D721Med (cell line): ENCODE measurements at places on chromosomes 3 and 15.

DNA sequence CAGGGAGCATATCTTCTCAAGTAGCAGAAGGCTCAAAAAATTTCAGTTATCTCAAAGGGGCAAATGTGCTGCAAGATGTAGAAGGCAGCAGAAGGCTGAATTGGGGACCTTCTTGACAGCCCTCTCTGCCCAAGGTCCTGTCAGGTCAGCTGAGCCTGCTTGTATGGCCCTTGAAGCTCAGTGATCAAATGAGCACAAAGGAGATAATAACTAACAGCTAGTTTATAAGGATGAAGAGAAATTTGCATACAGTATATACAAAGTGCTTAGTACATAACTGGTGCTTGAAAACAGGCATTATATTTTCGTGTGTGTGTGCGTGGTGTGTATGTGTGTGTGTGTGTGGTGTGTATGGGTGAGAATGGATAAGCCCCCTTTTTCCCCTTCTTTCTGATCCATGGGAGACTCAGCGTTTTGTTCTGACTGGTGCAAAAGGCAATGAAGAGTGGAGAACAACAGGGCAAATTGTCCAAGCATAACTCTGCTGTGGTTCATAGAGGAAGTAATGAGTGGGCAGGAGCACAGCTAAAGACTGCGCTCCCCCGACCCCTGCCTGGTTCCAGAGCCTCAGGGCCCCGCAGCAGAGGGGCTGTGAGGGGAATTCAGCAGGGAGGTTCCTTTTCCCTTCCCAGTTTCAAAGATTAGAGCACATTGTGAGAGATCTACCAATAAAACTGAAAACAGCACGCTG lies 356.8 kb upstream of the NR2F2 start:
- DNase-seq: no peak

DNA sequence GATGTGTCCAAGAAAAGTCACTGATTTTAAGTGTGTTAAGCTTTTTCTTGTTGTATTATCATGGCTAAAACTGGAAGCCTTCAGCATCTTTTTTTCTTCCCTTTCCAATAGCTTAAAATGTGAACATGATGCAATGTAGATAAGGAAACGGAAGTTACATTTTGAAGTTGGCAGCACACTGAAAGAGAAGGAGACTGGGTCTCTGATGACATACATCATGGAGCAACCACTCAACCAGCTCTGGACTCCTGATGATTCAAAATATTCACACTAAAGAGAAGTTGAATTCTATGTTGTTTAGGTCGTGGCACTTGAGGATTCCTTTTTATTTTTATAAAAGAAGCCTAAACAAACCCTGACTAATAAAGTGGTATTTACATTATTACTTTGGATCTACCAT lies 488.3 kb upstream of the ALCAM start:
- DNase-seq: no peak

DNA sequence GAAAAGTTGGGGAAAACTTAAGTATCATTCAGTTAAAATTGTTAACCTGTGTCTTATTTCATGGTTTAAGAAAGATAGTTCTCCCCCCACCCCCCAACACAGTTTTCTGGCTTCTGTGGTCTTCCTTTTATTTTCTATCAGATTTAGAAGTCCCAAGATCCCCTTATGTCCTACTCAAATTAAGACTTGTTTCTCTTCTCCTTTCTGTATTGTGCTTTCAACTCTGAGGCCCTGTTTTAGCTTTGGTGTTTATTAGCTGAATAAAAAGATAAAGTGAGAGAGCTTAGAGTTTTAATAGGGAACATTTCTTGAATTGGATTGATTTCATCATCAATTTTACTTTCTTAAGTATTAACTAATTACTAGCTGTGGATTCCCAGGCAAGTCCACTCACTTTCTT lies 62.6 kb downstream of the AKAP13 start:
- DNase-seq: no peak

- DNase-seq: no peak
These were observed 42.1 kb upstream of the ACVR2B start for GRCh38 chr3:38411591-38411990.

- no peak for DNase-seq
These were observed 8.4 kb upstream of the RBSN start for GRCh38 chr3:15107075-15107947.

GRCh38 chr3:19598870-19599269 lies 335.1 kb downstream of the EFHB start:
- DNase-seq: no peak

DNA sequence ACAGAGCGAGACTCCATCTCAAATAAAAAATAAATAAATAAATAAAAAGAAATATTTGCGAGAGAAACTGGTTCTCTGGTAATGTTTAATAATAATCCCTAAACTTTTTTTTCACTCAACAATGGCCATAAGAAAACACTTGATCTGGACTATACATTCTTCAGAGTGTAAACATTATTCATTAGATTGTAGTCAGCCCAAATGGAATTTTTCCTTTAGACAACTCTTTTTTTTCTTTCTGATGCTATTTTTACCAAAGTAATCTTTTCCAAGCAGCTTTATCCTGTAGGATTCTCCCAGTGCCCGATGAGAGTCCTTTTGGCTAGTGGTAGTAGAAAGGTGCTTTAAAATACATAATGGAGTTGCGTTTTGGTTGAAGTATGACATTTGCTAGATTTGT lies 90.4 kb downstream of the NEDD4 start:
- no peak for DNase-seq

DNA sequence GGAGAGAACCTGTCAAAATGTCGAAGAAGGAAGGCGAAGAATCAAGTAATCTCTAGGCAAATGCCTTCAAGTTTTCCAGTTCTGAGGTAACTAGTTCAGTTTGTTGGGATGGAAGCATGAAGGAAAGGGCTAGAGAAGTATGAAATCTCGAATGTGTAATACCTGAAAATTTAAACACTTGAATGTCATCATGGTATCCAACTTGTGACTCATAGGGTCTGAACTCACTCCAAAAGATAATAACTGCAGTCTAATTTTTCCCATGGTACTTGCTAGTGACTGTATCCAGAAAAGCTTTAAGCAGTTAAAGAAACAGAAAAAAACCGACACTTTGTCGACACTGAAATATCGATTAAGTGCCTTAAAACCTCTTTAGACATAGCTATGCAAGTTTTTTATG lies 102.9 kb upstream of the CHRM5 start:
- DNase-seq: no peak

DNA sequence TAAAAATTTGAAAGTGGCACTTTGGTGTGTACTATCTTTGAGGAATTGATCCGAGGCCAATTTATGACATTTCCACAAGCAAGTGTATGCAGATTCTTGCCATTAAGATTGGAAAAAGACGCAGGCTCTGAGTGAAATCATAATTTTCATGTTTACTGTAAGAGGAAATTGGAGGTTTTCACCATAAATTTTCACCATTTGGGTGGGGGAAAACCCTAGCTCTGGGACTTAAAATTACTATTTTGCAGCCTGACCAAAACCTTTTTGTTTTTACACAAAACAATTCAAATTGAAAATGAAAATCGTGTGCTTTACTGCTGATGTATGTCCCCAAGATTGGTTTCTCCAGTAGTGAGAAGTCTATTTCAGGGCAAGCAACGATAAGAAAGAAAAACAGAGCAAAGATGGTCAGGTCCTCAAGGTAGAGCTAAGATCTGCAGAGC lies 282.6 kb downstream of the FOXP1 start:
- no peak for DNase-seq

DNA sequence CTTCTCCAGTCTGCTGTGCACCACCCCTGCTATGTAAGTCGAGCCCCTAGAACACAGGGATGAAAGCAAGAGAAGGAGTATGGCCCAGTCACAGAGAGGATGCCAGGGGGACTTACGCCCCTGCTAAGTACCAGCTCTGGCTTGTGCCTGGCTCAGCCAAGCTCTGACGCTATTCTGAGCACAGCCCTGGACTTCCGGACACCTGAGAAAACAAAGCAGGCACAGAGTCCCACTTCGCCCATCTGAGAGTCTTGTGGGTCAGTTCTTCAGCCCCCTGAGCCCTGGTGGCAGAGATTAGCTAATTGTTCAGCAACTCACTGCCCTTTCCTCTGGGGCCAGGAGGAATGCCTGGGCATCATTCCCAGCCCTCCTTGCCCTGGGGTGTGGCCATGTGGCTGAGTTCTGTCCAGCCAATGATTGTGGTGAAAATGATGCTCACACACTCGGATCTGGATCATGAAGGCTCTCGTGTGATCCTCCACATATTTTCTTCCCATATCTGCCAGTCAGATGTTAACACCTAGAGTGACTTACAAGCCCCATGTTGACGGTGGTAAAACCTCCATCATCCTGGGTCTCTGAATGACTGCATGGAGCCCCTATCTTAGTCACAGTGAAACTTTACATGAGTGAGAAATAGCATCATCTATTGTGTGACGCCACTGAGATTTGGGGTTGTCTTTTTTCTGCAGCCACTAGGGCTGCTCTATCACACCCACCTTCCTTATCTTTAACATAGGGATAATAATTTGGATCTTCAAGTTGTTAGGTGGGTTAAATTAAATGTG lies 105.7 kb downstream of the TPRA1 start:
- DNase-seq: no peak

- no peak for DNase-seq
These were observed 903 bp upstream of the ZSCAN2 start for GRCh38 chr15:84599906-84600305.

DNA sequence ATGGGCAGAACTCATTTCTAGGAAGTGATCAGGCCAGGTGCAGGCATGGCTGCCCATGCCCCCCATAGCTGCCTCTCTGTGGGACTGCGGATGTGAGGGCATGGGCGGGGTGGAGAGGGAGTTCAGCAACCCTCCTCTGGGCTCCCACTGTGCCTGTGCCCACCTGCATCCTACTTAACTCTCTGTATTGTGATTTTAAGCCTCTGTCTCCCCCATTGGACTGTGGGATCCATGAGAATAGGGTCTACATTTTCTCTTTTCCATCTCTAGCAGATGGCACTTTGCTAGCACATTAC lies 194.3 kb downstream of the CHST2 start:
- no peak for DNase-seq

DNA sequence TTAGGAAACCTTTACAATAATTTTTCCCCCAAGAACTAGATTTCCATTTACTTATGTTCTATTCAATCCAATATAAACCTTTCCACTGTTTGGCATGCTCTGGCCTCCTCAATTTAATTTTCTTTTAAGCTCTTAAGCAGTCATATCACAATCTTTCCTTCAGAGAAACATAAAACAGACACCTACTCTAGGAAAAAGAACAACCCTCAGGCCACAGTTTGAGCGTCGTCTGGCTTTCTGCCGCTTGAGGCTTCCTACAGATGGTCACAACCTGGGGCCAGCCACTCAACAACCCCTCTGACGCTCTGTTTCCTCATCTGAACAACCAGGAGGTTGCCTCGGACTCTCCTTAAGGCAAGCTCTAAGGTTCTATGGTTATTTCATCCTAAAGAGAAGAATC lies 143.3 kb downstream of the ADAMTS17 start:
- DNase-seq: no peak

GRCh38 chr3:129122412-129123011 lies 908 bp upstream of the RAB43 start:
- no peak for DNase-seq

GRCh38 chr3:194397757-194398312 lies 1.2 kb downstream of the GP5 start:
- DNase-seq: no peak

- no peak for DNase-seq
These were observed 32.0 kb downstream of the RNF168 start for GRCh38 chr3:196471551-196471950.

DNA sequence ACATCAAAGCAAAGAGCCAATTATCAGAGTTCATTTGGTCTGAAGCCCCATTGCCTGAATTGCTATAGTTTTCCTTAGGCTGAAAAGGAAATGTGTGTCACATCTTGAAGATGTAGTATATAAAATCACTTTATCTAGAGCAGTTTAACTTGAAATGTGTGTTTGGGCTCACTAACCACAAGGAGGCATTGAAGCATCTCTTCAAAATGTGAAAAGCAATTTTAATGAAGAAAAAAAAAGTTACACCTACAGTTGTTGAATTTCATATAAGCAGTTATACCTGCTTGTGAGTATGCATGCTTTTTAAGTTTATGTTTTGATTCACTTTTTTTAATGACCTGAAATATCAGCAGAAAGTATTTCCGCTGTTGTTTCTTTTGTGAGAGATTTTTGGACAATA lies 129.3 kb downstream of the IQCH start:
- DNase-seq: no peak

GRCh38 chr3:197791892-197792647 lies 1.0 kb downstream of the LRCH3 start:
- no peak for DNase-seq

DNA sequence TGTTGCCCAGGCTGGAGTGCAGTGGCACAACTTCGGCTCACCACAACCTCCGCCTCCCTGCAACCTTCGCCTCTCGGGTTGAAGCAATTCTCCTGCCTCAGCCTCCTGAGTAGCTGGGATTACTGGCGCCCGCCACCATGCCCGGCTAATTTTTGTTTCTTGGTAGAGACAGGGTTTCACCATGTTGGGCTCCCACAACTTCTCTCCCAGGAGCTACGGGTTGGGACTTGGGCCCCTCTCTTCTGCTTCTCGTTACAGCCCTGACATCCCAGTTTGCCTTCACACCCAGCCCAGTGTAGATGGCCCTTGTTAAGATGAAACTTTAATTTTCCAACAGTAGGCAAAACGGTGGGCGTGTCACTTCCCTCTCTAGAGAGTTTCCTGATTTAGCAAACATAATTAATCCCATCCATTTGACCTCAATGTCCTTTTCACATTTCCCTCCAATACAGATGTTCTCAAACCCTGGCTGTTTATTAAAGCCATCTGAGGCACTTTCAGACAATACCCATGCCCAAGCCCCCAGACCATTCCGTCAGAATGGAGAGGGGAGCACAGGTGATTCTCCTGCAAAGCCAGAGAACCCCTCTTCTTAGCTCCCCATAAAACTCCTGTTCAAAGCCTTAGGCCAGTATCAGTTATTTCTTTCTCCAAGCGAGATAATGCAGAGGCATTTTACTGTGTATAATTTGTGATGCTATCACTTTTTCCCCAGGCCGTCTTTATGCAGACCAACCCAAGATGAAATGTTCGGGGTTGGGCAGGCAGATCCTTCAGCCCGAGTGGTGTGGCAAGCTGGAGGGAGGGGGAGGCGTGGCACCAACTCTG lies 245.7 kb downstream of the XXYLT1 start:
- DNase-seq: no peak

DNA sequence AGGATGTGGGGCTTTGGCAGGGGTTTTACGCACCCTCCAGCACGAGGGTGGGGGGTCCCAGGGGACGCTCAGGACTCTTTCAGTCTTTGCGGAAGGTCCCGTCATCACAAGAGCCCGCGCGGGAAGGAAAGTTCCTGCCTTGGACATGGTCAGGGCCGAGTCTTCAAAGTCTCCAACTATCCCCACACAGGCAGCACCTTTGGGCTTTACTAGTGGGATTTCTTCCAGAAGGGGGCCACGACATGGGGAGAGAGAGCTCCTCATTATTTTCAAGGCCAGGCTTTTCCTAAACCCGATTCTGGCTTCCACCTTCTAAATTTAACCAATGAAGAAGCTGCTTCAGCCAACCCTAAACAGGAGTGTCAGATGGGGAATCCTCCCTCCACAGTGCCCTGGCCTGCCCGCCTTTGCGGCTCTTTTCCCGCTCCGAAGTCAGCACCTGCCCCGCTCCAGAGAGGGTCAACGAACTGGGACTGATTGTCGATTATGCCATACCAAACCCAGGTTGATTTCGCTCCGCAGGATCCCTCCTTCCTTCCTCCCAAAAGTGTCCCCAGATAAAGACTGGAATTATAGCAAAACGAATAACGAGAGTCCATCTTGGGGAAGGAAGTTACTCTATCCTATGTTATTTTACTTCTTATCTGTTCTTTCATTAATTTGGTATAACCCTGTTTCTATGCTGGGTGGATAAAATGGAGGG lies 11.0 kb downstream of the SHOX2 start:
- DNase-seq: no peak
